ENCODE measurements at places on chromosomes 1 and 21. TPM values are rescaled to one million over a fixed set of nuclear protein-coding genes. Genes with fewer than 3 reads are reported as not detected.

The HORMAD1 gene
- 0.48 TPM for polyA plus RNA-seq

The FCGR2B gene
- polyA plus RNA-seq = 24.9 TPM

The TP73 gene
- 0.15 TPM for polyA plus RNA-seq

The IL24 gene
- polyA plus RNA-seq = not detected

The KCNJ9 gene
- not detected for polyA plus RNA-seq

The UTS2 gene
- polyA plus RNA-seq = 0.11 TPM

The THEM5 gene
- polyA plus RNA-seq = not detected

GRCh38 chr1:83493633-83494032 lies 505.3 kb downstream of the TTLL7 start:
- DNase-seq = no peak

DNA sequence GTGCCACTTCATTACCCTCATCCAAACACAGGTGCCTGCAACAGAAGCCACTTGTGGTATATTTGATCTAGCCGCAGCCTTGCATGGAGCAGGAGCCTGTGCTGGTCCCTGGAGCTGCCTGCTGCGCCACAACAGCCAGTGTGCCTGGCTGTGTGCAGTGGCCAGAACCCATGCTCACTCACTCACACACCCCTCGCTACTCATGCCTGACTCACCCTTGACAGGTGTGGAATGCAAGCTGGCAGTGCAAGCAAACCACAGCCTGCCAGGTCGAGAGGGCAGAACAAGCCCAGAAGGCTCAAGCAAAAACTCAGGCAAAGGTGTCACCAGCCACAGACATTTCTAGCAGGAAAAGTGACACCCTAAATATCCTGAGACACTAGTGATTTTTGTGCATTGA lies 1510.9 kb downstream of the KCNT2 start:
- no peak for DNase-seq

DNA sequence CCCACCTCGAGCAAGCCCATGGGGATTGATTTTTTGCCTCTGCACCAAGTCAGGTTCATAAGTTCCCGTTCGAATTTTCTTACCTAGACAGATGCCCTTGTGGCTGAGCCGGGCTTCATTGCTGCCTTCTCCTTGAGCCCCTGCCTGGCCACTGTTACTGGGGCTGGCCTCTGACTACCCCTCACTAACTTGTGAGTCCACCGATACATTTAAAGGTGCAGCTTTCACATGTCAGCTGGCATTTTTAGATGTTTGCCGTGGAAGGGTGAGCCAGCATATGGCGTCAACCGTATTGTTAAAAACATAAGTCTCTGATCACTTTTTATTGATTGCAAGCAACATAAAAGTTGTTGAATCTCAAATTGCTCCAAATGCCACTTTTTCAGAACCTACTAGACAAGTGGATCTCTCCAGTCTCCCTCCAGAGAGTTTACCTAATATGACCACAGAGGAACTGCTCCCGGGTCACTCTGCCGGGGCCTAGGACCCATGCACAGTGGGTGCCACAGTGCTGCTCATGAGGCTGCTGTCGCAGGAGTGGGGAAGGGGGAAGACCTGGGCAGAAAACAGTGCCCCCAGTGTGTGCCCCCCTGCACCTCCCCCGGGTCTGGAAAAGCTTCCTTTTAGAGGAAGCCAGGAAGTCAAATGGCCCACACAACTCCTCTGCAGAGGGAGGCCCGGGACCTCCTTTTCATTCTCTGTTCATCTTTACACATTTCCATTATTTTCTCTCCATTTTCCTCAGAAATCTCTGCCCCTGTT lies 18.8 kb downstream of the MX1 start:
- no peak for DNase-seq

DNA sequence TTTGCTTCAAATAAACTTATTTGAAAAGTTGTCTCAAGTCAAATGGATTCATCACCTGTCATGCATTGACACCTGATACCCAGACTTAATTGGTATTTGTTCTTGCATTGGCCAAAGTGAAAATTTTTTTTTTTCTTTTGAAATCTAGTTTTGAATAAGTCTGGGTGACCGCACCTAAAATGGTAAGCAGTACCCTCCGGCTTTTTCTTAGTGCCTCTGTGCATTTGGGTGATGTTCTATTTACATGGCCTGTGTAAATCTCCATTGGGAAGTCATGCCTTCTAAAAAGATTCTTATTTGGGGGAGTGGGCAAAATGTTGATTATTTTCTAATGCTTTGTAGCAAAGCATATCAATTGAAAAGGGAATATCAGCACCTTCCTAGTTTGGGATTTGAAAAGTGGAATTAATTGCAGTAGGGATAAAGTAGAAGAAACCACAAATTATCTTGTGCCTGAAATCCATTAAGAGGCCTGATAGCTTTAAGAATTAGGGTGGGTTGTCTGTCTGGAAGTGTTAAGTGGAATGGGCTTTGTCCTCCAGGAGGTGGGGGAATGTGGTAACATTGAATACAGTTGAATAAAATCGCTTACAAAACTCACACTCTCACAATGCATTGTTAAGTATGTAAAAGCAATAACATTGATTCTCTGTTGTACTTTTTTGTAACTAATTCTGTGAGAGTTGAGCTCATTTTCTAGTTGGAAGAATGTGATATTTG lies 11.9 kb downstream of the TARDBP start:
- no peak for DNase-seq

DNA sequence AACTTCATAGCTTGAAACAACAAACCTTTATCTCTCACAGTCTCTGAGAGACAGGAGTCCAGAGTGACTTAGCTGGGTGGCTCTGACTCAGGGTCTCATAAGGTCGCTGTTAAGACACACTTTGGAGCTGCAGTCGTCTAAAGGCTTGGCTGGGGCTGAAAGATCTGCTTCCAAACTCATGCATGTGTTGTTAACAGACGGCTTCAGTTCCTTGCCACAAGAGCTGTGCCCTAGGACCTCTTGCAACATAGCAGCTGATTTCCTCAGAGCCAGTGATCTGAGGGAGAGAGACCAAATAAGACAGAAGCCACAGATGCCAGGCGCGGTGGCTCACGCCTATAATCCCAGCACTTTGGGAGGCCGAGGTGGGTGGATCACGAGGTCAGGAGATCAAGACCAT lies 176.8 kb downstream of the DISC1 start:
- peak; percentile 85 for DNase-seq

- DNase-seq = no peak
These were observed 38.1 kb downstream of the C1orf21 start for GRCh38 chr1:184424945-184425344.

GRCh38 chr21:42452401-42453223 lies 43.4 kb downstream of the RSPH1 start:
- no peak for DNase-seq

- no peak for DNase-seq
These were observed 15.3 kb downstream of the SPATA46 start for GRCh38 chr1:162361349-162361748.
